ENCODE measurements at places on chromosomes 3 and 15. TPM values are rescaled to one million over a fixed set of nuclear protein-coding genes. Genes with fewer than 3 reads are reported as not detected.

GRCh38 chr3:120153294-120153693 lies 59.0 kb upstream of the GSK3B start:
- no peak overlapping the region for H3K27ac ChIP-seq
- peaks cover 7% of the 10 kb centered on the region for H3K27me3 ChIP-seq
- H3K4me3 ChIP-seq = no peak overlapping the region
- peaks cover 3% of the 10 kb centered on the region for H3K4me1 ChIP-seq

The PLXND1 gene
- 63.9 TPM for total RNA-seq

- peak overlapping the region; percentile 8 for H3K27ac ChIP-seq
- no peak overlapping the region for H3K4me3 ChIP-seq
- H3K27me3 ChIP-seq = peaks cover 7% of the 10 kb centered on the region
Observed at GRCh38 chr3:156677536-156677935, 3.1 kb downstream of the TIPARP start.

DNA sequence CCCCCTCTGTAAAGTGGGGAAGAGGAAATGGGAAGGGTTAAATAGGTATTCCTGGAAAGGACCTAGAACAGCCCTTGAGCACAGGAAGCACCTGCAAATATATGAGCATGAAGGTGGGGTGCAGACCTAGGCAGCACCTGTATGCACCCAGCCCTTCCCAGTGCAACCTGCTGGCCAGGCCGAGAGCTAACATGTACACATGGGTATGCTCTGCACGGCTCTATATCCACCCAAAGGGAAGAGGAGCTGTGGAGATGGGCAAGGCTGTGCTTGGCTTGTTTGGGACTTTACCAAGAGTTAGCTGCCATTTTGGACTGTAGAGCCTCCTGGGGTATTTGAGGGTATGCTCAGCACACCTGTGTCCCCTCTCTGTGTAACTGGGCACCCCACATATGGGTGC lies 171.2 kb downstream of the KLF13 start:
- peaks cover 3% of the 10 kb centered on the region for H3K4me1 ChIP-seq
- H3K27ac ChIP-seq = no peak overlapping the region
- no peaks in the 10 kb centered on the region for H3K36me3 ChIP-seq
- H3K4me3 ChIP-seq = no peak overlapping the region

DNA sequence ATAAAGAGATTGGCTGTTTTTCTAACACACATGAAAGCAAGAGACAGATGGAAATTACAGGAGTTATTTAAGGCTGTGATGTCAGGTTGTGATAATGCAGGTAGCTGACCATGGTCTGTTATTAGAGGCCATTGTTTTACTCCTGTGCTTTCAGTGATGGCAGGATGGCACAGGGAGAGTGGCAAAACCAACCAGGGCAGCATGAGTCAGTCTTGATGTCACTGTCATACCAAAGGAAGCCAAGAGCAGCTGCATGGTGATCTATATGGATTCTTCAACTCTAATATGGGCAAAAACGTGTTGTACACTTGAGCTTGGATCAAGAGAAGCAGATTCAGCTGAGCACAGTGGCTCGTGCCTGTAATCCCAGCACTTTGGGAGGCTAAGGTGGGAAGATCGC lies 91.8 kb upstream of the LMOD3 start:
- H3K4me3 ChIP-seq = no peak overlapping the region
- DNase-seq = no peak
- H3K27ac ChIP-seq = no peak overlapping the region
- no peaks in the 10 kb centered on the region for H3K27me3 ChIP-seq
- H3K36me3 ChIP-seq = peaks cover 6% of the 10 kb centered on the region
- H3K4me1 ChIP-seq = no peaks in the 10 kb centered on the region

The ABI3BP gene
- 0.39 TPM for total RNA-seq

- H3K4me3 ChIP-seq = no peak overlapping the region
- no peak for DNase-seq
- no peaks in the 10 kb centered on the region for H3K27me3 ChIP-seq
Observed at GRCh38 chr3:24338409-24339130, 156.1 kb downstream of the THRB start.

The C3orf70 gene
- 0.64 TPM for total RNA-seq

DNA sequence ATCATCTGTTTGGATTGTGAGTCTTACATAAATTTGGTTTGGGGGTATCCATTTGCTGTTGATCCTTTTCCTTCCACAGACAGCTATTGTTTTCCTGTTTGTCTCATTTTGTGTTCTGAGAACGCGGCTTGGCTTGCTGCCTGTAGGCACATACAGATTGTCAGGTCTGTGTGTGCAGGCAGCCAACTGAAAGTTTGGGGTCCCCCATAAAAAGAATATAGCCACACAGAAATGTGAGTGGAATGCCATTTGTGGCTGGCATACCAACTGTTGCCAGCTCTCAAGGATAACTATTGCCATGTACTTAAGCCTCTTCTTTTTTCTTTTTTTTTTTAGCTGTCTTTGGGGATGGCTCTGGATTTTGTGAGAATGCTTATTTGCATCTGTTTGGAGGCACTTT lies 1308.0 kb downstream of the ROBO1 start:
- H3K4me3 ChIP-seq = no peak overlapping the region
- no peak overlapping the region for H3K27ac ChIP-seq
- H3K27me3 ChIP-seq = no peaks in the 10 kb centered on the region

DNA sequence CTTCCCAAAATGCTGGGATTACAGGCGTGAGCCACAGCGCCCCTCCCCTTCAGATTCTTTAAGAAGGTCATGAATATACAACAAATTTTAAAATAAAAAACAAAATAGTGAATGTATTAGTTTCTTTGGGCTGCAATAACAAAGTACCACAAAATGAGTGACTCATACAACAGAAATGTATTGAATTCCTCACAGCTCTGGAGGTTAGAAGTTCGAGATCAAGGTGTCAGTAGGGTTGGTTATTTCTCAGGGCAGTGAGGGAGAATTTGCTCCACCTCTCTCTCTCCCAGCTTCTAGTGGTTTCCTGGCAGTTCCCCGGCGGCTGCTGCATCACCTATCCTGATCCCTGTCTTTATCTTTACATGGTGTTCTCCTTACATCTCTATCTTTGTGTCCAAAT lies 804.0 kb downstream of the ROBO1 start:
- H3K4me1 ChIP-seq = peaks cover 6% of the 10 kb centered on the region
- no peaks in the 10 kb centered on the region for H3K27me3 ChIP-seq
- no peak overlapping the region for H3K4me3 ChIP-seq

- no peaks in the 10 kb centered on the region for H3K4me1 ChIP-seq
- no peak overlapping the region for H3K27ac ChIP-seq
Observed at GRCh38 chr15:76274821-76275220, 36.4 kb downstream of the ETFA start.

DNA sequence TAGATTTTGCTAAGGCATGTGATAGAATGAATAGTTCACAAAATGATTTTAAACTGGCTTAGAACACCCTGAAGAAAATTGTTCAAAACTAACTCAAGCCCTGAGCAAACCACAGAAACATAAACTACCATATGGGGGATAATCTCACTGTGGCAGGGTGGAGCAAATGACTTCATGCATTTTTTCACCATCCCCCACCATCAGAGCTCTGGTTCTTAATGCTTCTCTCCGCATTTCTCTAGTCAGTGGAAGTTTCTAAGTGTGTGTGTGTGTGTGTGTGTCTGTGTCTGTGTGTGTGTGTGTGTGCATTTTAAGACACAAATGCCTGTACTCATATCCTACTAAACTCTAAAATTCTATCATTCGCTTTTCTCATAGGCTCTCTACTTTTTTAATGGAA lies 107.1 kb upstream of the PHLDB2 start:
- DNase-seq = no peak
- no peak overlapping the region for H3K4me3 ChIP-seq
- no peak overlapping the region for H3K27ac ChIP-seq
- no peaks in the 10 kb centered on the region for H3K27me3 ChIP-seq
- H3K4me1 ChIP-seq = peaks cover 41% of the 10 kb centered on the region

GRCh38 chr3:189903562-189904250 lies 217.0 kb downstream of the P3H2 start:
- no peak for DNase-seq
- H3K27me3 ChIP-seq = no peaks in the 10 kb centered on the region
- peaks cover 20% of the 10 kb centered on the region for H3K4me1 ChIP-seq
- H3K27ac ChIP-seq = no peak overlapping the region
- no peaks in the 10 kb centered on the region for H3K36me3 ChIP-seq
- no peak overlapping the region for H3K4me3 ChIP-seq

- H3K27me3 ChIP-seq = no peaks in the 10 kb centered on the region
- no peak for DNase-seq
- H3K27ac ChIP-seq = no peak overlapping the region
- H3K36me3 ChIP-seq = peaks cover 10% of the 10 kb centered on the region
- H3K4me3 ChIP-seq = no peak overlapping the region
- H3K4me1 ChIP-seq = peaks cover 23% of the 10 kb centered on the region
Observed at GRCh38 chr3:60291115-60291514, 960.1 kb downstream of the FHIT start.

DNA sequence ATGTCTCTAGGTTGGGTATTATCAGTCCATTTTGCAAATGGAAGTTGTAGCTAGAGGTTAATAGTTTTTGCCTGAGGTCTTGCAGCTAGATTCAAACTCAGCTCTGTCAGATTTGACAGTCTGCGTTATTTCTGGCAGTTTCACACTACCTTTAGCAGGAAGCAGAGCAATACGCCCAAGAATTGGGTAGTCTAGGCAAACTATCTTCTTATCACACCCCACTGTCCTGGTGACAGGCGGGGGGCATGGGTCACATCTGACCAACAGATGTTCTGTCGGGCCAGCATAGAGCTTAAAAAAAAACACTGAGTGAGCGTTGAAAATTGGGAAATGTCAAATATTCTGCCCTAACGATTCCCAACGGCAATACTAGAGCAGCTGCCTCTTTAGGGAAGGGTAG lies 5.7 kb downstream of the GPR160 start:
- H3K27ac ChIP-seq = peak overlapping the region; percentile 70
- no peak overlapping the region for H3K4me3 ChIP-seq
- DNase-seq = no peak
- H3K4me1 ChIP-seq = peaks cover 40% of the 10 kb centered on the region

- H3K27me3 ChIP-seq = peaks cover 45% of the 10 kb centered on the region
- H3K4me3 ChIP-seq = no peak overlapping the region
- H3K36me3 ChIP-seq = no peaks in the 10 kb centered on the region
Observed at GRCh38 chr15:100338971-100339444, 2.8 kb downstream of the ADAMTS17 start.

GRCh38 chr15:58227706-58228543 lies 89.7 kb downstream of the AQP9 start:
- H3K4me3 ChIP-seq = no peak overlapping the region
- H3K4me1 ChIP-seq = peaks cover 45% of the 10 kb centered on the region
- DNase-seq = peak; percentile 77
- H3K27me3 ChIP-seq = peaks cover 14% of the 10 kb centered on the region
- H3K36me3 ChIP-seq = no peaks in the 10 kb centered on the region
- H3K27ac ChIP-seq = no peak overlapping the region

DNA sequence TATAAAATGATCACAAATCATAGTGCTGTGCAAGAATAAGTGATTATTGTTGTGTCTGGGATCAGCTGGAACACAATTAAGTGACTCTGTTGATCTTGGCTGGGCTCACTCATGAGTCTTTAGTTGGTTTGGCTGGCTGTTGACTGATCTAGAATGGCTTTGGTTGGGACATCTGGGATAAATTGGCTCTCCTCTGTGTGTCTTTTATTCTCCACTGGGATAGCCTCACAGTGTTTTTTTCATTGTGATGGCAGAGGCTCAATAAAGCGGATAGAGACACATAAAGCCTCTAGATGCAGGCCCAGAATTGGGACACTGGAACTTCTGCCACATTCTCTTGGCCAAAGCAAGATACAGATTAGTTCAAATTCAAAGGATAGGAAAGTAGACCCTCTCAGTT lies 735.6 kb downstream of the PDCD6IP start:
- no peaks in the 10 kb centered on the region for H3K36me3 ChIP-seq
- H3K27me3 ChIP-seq = no peaks in the 10 kb centered on the region
- H3K27ac ChIP-seq = no peak overlapping the region
- no peaks in the 10 kb centered on the region for H3K4me1 ChIP-seq

- H3K27me3 ChIP-seq = no peaks in the 10 kb centered on the region
- no peaks in the 10 kb centered on the region for H3K36me3 ChIP-seq
- peak overlapping the region; percentile 79 for H3K27ac ChIP-seq
Observed at GRCh38 chr3:143972505-143973258, 1.1 kb downstream of the DIPK2A start.

DNA sequence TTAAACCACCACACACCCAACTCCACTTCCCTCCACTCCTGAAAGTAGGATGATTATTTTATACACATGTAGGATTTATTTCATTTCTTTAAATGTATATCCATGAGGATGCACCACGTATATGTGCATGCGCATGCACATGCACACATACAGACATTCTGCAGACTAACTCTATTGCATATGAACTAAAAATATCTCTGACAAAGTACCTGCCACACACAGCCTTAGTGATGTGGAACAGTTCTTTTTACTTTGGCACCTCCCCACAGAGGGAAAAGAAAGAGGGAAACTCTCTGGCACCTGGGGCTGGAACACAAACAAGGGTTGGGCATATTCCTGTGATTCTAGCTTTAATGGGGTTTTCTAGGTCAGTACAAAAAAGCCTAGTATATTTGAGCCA lies 138.2 kb downstream of the CLASP2 start:
- H3K27me3 ChIP-seq = peaks cover 13% of the 10 kb centered on the region
- H3K27ac ChIP-seq = no peak overlapping the region
- H3K36me3 ChIP-seq = peaks cover 11% of the 10 kb centered on the region
- no peak overlapping the region for H3K4me3 ChIP-seq
- peaks cover 59% of the 10 kb centered on the region for H3K4me1 ChIP-seq

- H3K36me3 ChIP-seq = no peaks in the 10 kb centered on the region
- H3K4me1 ChIP-seq = peaks cover 17% of the 10 kb centered on the region
- H3K27ac ChIP-seq = no peak overlapping the region
- no peak overlapping the region for H3K4me3 ChIP-seq
Observed at GRCh38 chr3:34155108-34155507, 356.7 kb downstream of the PDCD6IP start.

The KCNAB1 gene
- total RNA-seq = 1.1 TPM

GRCh38 chr15:75045332-75046015 lies 22.1 kb downstream of the PPCDC start:
- no peaks in the 10 kb centered on the region for H3K27me3 ChIP-seq
- no peak for DNase-seq
- peaks cover 7% of the 10 kb centered on the region for H3K4me1 ChIP-seq

- peaks cover 3% of the 10 kb centered on the region for H3K4me1 ChIP-seq
- DNase-seq = no peak
Observed at GRCh38 chr3:184491011-184491576, 70.5 kb upstream of the EPHB3 start.

GRCh38 chr15:46815765-46816164 lies 901.5 kb upstream of the SEMA6D start:
- DNase-seq = no peak
- no peaks in the 10 kb centered on the region for H3K4me1 ChIP-seq
- no peak overlapping the region for H3K27ac ChIP-seq
- no peaks in the 10 kb centered on the region for H3K27me3 ChIP-seq

The EIF2B5 gene
- total RNA-seq = 42.3 TPM

DNA sequence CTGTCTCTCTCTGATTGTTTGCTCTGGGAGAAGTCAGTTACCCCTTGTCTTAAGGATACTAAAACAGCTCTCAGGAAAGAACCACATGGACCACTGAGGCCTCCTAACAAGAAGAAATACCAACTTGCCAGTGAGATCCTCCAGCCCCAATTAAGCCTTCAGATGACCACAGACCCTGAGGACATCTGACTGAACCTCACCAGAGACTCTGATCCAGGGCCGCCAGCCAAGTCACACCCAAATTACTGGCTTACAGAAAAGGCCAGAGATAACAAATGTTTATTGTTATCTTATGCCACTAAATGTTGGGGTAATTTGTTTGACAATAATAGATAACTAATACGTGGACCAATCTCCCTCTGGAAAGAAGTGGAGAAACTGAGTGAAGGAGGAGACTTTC lies 40.2 kb downstream of the SLC12A8 start:
- H3K4me1 ChIP-seq = no peaks in the 10 kb centered on the region
- H3K27ac ChIP-seq = no peak overlapping the region
- no peak overlapping the region for H3K4me3 ChIP-seq
- no peak for DNase-seq
- H3K27me3 ChIP-seq = no peaks in the 10 kb centered on the region

The LYZL4 gene
- total RNA-seq = not detected

The IL16 gene
- total RNA-seq = 0.46 TPM

The INKA1 gene
- total RNA-seq = 1.4 TPM

The MYL3 gene
- not detected for total RNA-seq

All from WTC11 (cell line).